Right kidney (tissue), 9 donors: ENCODE measurements at places on chromosomes 12 and 14.

DNA sequence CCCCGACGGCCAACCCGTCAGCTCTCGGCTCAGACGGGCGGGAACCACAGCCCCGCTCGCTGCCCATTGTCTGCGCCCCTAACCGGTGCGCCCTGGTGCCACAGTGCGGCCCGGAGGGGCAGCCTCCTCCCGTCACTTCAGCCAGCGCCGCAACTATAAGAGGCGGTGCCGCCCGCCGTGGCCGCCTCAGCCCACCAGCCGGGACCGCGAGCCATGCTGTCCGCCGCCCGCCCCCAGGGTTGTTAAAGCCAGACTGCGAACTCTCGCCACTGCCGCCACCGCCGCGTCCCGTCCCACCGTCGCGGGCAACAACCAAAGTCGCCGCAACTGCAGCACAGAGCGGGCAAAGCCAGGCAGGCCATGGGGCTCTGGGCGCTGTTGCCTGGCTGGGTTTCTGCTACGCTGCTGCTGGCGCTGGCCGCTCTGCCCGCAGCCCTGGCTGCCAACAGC is at the start of gene WNT1:
Gene WNT1, plus strand, starts transcription at position 32 of the 450 bp plus-strand sequence. Its CDS starts 329 bp downstream, at position 361.
- peak; percentile 67 for DNase-seq

DNA sequence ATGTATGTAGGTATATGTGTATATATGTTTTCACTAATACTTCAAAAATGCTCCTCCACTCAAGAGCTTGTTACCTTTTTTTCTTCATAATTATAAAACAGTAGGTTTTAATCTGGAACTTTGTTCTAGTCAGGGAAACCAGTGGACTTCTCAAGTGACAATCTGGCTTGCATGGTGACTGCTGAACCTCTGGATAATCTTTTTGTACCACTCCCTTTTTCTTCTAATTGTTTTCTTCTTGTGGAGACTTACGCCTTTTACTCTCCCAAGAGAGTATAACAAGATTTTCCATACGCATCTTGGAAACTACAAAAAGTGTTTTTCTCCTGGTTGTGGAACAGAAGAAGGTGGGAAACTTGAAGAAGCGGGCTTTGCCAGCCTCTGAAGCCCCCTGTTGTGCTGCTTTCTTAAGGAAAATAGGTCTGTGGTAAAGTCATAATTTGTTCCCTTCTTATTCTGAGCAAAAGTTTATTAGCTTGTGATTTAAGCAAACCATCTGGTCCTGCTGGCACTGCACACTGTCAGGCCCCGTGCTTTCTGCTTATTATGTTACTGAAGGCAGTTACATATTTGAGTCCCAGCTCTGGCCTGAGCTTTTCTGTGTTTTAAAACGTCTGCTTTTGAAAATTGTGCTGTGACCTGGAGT is 291.8 kb downstream of the ERC1 start:
- DNase-seq: no peak

DNA sequence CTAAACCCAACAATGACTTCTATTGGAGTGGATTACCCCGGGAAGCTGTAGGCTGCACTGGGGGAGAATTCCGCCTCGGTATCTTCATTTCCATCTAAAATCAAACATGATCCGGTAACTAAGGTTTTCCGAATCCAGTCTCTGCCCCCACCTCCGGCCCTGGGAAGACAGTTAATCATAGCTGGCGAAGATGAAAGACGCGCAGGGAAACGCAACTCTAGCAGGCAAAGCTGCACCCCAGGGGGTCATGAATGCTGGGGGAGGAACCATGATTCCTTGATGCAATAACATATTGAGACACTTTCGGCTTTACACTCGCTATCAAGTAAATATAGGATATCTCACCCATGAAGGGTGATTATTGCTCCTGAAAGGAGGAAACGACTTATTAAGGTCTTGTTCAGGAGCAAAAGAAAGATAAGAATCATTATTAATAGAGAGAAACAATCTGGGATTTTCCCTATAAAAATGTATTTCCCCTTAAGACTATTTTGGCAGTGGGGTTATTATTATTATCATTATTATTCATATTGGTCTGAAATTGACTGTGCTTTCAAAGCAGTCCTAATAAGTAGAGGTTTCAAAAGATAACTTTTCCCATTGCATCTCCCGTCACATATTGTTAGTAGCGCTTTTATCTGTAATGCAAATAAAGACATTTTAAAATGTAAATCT is 614.9 kb downstream of the VRK1 start:
- peak; percentile 18 for DNase-seq

DNA sequence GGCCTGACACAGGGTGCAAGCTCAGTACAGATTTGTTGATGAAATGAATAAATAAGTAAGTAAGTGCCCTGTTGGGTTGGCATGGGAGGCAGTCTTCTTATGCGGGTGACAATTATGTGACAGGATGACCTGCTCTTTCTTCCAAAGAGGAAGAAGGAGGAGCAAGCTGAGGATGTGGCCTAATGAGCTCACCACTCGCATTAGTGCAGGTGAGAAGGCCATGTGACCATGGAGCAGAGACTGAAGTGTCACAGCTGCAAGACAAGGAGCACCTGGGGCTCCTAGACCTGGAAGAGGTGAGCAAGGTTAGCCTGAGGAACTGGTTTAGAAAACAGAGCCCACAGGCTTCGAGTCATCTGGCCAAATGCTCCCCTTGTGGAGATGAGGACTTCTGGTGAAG is 34.9 kb downstream of the LRTM2 start:
- DNase-seq: no peak
